ENCODE measurements at places on chromosomes 2 and 18.

GRCh38 chr2:30213326-30213725 is 18.0 kb upstream of the LBH start:
- no peak for DNase-seq

DNA sequence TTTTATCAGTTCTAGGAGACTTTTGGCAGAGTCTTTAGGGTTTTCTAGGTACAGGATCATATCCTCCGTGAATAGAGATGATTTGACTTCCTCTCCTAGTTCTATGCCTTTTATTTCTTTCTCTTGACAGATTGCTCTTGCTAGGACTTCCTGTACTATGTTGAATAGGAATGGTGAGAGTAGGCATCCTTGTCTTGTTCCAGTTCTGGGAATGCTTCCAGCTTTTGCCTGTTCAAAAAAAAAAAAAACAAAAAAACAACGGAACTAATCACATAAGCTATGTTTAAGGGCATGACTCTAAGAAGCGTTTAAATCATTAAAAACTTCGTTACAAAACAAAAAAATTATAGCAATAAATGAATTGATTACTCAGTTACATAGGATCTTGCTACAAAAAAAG is 145.7 kb downstream of the NUP35 start:
- DNase-seq = no peak

GRCh38 chr2:25255745-25256487 is 85.8 kb downstream of the DNMT3A start:
- DNase-seq = no peak

DNA sequence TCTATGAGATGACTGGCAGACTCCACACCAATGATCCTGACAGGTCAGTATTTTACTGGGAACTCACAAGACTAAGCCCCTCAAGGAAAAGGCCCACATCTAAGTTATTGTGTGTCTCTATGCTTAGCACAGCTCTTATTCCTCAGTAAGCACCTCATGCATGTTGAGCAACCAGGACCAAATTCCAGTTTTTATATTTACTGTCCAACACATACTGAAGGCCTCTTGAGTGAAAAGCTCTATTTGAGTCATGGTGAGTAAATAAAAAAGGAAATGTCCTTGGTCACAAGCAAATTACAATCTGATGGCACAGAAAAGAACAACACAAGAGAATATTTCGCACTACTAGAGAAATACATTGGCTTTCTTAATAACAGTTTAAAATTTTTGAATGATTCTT is 87.9 kb upstream of the ETAA1 start:
- no peak for DNase-seq

GRCh38 chr18:59575995-59576394 is 121.2 kb downstream of the CCBE1 start:
- no peak for DNase-seq

- DNase-seq = no peak
Observed at GRCh38 chr2:127157651-127158485, 50.9 kb upstream of the BIN1 start.

GRCh38 chr2:6934758-6935651 is 17.8 kb downstream of the RNF144A start:
- DNase-seq = no peak

DNA sequence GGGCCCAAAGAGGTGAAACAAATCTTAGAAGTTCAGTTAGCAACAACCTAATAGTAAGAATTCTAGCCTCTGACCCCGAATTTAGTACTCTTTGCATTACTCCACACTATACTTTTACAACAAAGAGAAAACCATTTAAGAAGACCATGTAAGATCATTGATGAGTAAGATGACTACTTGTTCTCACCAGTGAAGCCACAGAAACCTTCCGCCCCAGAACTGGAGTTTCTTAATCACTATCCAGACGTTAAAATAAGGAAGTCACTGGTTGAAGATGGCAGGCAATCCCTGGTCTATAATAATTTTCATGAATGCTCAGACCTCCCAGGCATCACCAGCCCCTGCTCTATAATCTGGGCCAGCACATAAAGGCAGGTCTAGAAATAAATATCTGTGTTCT is 95.0 kb downstream of the TMEM163 start:
- DNase-seq = no peak

DNA sequence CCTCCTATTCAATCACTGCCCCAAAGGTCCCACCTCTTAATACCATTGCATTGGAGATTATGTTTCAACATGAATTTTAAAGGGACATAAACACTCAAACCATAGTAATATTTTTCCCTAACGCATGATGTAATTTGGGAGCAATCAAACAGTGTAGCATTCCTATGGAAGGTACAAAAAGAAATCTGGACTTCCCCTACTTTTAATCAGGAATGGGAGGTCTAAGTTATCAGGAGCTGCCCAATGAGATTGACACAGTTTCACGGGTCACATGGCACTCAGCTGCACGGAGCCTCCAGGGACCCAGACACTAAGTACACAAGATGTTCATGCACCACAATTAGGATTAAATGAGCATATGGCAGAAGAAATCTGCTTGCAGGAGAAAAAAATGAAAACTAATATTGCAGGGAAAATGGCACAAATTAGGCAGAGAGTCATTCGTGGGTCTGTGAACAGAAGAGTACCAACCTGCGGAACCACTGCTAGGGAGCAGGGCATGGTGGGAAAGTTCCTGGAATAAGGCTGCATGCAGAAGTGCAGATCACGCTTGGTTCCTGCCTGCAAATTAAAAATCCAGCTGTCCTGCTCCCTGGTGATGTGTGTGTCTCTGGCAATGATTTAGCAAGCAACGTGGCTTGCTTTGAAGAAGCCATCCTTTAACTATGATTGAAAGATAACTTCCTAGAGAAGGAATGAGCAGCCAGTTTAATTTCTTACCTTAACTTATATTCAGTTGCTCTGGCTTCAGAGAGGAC is 326.6 kb upstream of the ID2 start:
- no peak for DNase-seq

DNA sequence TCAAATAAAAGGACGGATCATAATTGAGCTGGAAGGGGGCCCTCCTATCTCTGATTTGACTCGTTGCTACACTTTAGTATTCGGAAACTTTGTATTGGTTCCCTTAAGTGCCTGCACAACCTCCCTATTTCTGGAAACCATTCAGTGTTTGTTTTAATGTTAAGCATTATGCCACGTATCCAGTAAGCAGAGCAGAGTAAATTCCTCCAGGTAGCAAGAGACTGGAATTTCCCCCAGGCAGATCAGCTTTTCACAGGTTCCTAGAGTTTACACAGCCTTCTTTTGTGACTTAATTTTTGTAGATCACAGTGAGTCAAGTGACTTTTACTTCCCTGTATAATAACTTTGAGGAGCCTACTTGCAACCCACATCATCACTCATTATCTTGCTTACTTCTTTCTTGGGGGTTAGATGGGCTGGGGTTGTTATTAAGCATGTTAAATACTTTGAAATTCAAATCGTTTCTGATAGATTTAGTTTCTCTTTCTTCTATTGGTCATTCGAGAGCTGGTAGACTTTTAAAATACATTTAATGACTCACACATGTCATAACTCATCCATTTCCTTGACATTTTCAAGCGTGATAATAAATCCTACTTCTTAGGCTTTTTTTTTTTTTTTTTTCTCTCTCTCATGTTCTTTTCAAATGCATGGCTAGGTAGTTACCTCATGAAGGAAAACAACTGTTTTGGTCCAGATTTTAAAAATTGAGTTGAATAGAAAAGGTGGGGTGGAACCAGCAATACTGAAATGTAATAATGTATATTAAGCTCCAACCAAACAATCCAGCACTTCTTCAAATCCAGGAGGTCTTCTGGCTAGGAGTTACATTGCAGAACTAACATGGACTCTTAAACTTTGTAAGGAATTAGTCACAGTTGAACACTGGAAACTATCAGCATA is 219.3 kb downstream of the NEDD4L start:
- no peak for DNase-seq
